Neuronal stem cell (in vitro differentiated cells): ENCODE measurements at places on chromosomes 13 and 19.

DNA sequence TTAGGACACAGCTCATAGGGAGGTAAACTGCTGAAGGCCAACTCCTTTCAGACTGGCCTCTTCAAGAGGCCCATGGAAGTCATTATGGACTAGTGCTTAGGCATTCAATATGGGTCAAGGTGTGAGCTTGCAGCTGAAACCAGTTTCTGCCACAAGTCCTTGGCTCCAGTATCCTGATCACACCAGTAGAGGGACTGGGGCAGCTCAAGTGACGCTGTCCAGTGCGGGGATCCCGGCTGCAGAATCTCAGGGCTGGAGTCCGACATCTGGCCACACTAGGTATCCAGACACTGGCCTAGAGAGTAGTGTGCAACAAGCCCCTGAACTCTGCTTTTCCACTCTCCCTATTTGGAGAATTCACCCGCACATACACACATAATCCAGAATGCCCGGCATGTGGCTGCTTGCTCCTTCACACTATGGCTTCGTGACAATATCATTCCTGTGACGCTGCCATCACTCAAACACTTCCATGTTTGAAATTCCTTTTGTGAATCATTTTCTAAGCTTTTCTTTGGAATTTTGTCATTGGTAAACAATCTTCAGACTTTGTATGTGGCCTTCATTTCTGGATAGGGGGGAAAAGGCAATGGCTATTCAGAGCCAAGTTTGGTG lies 425.1 kb downstream of the EFNB2 start:
- no peak for DNase-seq

- DNase-seq: no peak
Observed at GRCh38 chr13:113838711-113839201, 25.1 kb downstream of the GAS6 start.

DNA sequence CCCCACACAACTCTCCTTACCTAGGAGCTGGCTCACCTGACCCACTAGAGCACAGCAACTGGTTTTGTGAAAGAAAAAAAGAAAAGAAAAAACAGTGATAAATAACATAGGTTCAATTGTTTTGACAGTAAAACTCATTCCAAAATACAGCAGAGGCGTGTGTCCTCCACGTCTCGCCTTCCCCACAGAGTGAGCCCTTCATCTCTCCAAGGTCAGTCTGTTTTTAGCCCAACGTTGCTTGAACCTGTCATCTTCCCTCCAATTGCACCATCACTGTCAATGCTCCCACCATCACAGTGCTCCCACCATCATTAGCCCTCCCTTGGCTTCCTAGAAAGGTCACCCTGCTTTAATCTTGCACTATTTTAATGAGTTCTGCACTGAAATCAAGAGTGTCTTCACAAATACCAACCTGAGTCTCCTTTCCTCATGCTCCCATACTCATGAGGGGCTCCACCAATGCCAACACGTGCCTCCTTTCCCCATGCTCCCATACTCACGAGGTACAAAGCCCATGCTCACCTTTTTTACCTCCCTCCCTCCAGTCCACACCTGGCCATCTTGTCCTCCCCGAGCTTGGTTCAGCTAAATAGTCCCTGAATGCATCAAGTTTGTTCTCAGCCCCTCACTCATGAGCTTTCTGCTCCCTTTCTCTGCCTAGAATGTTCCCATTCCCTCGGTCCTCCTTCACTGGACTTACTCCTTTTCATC lies 103.7 kb downstream of the IRS2 start:
- no peak for DNase-seq

GRCh38 chr19:18736415-18737336 lies 53.2 kb downstream of the CRTC1 start:
- DNase-seq: no peak

GRCh38 chr19:50417111-50418081 lies 1.3 kb upstream of the SPIB start:
- DNase-seq: no peak

DNA sequence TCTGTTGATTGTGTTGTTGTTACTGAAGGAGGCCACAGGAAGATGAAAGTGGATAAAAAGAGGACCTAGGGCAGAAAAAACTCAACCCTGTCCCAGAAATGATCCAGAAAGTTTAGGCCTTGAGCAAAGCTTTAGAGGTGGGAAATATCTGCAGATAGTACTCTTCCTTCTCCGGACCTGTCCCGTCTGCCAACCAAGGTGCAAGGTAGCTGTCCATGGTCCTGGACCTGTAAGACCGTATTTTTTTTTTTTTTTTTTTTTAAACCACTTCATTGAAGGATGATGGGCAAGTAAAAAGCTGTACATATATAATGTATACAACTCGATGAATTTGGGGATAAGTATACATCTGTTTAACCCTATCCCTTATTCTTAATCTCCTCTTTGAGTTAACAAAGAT lies 225.9 kb downstream of the OLFM4 start:
- DNase-seq: no peak

GRCh38 chr19:3087769-3088168 lies 6.4 kb upstream of the GNA11 start:
- no peak for DNase-seq

DNA sequence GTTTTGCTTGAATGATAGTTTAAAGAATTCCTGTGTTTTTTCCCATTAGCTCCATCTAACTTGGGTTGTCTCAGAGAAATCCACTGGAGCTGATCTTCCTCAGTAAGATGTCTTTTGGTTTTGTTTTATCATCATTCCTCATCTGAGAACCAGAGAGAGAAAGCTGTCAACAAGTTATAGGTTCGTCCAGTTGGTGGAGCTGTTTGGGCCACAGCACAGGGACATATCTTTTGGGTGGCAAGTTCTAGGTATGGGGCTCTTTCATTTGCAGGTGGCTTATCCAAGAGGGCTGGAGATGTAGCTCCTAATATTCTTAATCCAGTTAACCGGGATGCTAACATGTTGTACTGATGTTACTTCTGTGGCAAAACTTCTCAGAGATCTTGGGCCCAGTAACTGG lies 174.2 kb downstream of the KCNRG start:
- no peak for DNase-seq

DNA sequence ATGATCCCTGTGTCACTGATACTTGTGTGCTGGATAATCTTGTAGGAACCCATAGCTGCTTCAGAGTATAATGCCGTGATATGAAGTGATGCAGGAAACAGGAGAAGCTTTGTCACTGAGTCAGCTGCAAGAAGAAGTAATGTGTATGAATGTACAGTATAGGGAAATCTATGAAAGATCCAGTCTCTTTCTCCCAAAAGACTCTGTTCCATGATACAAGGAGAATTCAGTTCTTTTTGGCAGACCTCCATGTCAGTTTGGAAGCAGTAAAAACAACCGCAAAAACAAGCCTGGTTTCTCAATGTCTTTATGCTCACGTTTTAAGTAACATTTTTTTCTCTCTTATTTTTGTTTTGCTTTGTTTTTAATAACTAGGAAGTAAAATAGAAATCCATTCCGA lies 33.9 kb downstream of the PCDH17 start:
- no peak for DNase-seq

DNA sequence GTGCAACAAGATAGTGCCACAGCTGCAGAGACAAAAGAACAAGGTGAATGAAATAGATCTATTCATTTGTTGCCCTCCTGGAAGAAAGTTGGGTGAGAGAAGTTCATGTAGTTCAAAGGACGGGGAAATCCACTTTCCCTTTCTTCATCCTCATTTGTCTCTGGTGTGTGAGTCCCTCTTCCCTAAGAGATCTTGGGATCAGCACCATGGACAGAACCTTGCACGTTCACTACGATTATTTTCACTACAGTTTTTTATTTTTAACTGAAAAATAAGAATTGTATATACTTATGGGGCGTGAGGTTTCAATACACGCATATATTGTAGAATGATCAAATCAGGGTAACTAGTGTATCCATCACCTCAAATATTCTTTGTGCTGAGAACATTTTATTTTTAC lies 29.2 kb downstream of the NLRP5 start:
- DNase-seq: no peak

- peak; percentile 83 for DNase-seq
Observed at GRCh38 chr19:46513461-46514236, 18.0 kb upstream of the PNMA8B start.

- DNase-seq: no peak
Observed at GRCh38 chr19:33463199-33463598, 58.4 kb downstream of the PEPD start.

DNA sequence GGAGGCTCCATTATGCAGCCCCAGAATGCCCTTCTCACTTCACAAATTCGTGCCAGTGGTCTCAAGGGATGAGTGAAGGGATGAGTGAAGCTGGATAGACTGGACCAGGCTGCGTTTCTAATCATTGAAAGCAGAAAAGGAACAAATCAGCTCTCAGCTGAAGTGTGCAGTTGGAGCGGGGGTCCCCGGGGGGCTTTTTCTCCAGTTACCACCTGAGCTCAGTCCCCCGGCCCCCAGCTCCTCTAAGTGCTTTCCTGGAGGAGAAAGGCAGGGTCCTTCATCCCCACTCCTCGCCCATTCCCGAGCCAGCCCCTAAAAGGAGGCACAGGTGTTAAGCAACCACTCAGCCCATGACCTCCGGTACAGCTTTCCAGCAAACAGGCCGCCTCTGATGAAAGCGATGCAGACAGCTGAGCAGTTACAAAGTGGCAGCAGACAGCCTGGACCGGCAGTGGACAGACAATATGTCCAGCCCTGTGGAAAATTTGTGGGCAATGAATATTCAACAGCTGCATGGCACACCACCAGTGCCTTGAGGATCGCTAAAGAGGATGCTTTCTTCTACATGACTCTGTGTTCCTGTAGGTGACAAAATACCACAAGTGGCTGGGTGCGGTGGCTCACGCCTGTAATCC lies 110.7 kb upstream of the UBL3 start:
- DNase-seq: no peak

- DNase-seq: no peak
Observed at GRCh38 chr19:36719687-36720556, 32.5 kb downstream of the ZNF567 start.

DNA sequence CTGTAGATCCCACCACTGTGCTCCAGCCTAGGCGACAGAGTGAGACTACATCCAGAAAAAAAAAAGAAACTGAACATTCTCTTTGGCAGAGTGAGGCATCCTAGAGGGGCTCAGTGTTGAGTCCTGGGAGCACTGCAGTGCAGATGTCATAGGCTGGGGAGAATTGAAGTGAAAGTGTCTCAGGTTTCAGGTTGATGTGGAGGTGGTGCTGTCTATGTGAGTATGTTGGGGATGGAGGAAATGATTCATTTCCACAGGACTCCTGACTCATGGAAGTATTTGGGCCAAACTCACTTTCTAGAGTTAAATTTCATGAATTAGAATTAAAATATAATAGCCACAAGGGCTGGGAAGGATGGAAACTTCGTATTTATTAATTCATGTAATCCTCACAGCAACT lies 134.4 kb upstream of the TSC22D1 start:
- DNase-seq: no peak

DNA sequence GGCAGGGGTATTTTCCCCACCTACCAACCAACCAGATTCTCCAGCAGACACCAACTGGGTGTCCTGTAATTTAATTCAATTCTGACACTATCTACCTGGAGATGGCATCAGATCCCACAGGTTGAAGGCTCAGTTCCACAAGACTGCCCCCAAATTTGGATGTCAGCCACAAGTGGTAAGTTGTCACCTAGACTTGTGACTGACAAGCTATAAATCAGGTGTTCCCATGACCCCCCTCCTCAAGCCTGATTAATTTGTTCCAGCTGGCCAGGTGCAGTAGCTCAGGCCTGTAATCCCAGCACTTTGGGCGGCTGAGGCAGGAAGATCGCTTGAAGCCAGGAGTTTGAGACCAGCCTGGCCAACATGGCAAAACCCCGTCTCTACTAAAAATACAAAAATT lies 10.6 kb upstream of the HAUS5 start:
- no peak for DNase-seq

DNA sequence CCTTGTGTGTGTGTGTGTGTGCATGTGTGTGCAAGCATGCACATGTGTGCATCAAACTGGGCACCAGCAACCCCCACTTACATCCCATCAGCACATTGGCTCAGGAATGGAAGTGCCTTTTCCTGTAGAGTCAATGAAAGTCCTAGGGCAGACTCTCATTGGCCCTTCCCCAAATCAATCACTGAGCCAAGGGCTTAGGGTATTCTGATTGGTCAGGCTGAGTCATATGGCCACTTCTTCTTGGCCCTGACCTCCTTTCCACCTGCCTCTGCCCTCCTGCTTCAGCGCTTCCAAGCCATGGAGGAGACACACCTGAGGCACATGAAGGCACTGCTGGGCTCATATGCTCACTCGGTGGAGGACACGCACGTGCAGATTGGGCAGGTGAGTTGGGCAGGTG lies 20.9 kb downstream of the FCHO1 start:
- no peak for DNase-seq

GRCh38 chr13:29679396-29680053 lies 84.0 kb upstream of the SLC7A1 start:
- no peak for DNase-seq

GRCh38 chr13:38577048-38577447 lies 109.8 kb upstream of the FREM2 start:
- no peak for DNase-seq

DNA sequence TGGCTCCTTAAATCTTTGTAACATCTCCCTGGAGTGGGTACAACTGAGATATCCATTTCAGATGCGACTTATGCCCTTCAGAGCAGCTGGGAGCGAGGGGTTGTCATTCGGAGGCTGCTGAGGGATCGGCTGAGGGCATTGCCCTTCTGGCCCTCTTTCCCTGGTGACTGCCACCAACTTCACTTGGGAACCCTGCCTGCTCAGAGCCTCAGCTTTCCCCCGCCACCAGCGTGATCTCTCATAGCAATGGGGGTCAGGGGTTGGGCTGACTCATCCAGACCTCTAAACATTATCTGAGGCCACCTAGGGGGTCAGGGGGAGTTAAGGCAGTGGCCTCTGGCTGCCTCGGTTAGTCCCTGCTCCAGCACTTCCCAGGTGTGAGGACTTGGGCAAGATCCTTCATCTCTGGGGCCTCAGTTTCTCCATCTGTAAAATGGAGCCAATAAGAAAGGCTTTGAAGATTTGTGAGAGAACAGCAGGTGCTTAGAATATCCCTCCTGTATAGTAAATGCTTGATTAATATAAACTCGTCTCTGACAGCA lies 1.1 kb downstream of the PRX start:
- DNase-seq: no peak

DNA sequence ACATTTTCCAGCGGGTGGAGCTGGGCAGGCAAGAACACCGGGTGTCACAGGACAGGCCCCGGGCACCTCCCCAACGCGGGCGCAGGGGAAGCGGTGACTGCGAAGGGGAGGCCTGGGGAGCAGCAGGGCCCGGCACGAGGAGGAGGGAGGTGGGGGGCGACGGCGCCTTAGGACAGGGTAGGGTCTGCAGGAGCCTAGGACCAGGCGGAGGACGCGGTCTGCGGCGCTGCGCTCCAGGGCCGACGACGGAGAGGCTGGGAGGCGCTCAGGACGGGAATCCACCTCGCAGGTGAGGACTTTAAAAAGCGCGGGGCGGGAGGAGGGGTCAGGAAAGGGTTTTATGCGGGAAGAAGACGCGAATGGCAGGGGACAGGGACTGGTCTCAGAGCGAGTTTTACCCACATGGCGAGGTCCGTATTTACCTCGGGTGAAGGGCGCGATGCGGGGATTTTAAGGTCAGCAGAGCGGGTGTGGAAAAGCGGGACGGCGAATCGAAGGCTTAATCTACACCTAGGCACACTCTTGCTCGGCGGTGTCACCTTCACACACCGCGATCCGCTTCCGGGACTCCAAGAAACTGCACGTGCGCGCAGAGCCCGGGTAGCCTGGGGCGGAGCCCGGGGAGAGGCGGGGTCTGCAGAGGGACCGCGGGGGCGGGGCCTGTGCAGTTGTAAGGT lies 13.5 kb downstream of the ERVV-2 start:
- no peak for DNase-seq

- no peak for DNase-seq
Observed at GRCh38 chr19:15286688-15287365, 45.5 kb downstream of the BRD4 start.

GRCh38 chr13:28145049-28145448 lies 6.7 kb downstream of the PAN3 start:
- DNase-seq: no peak
